ENCODE measurements at places on chromosomes 2 and 18.

- peaks cover 3% of the 10 kb centered on the region for H3K4me1 ChIP-seq
- no peaks in the 10 kb centered on the region for H3K36me3 ChIP-seq
- no peaks in the 10 kb centered on the region for H3K27me3 ChIP-seq
- DNase-seq: no peak
- no peak overlapping the region for H3K4me3 ChIP-seq
These were observed 96.6 kb downstream of the MBD2 start for GRCh38 chr18:54127759-54128378.

GRCh38 chr2:20608666-20609348, 42.1 kb downstream of the HS1BP3 start:
- H3K4me3 ChIP-seq: no peak overlapping the region
- H3K27ac ChIP-seq: no peak overlapping the region
- H3K36me3 ChIP-seq: no peaks in the 10 kb centered on the region
- DNase-seq: no peak

- no peak overlapping the region for H3K4me3 ChIP-seq
- no peaks in the 10 kb centered on the region for H3K36me3 ChIP-seq
- H3K27me3 ChIP-seq: no peaks in the 10 kb centered on the region
- no peak for DNase-seq
- no peaks in the 10 kb centered on the region for H3K4me1 ChIP-seq
- no peak overlapping the region for H3K27ac ChIP-seq
These were observed 247.9 kb upstream of the SYT4 start for GRCh38 chr18:43525169-43525568.

- H3K27ac ChIP-seq: no peak overlapping the region
- H3K4me1 ChIP-seq: peaks cover 18% of the 10 kb centered on the region
- no peak overlapping the region for H3K4me3 ChIP-seq
- H3K36me3 ChIP-seq: no peaks in the 10 kb centered on the region
These were observed 65.4 kb downstream of the ZCCHC2 start for GRCh38 chr18:62588217-62588616.

GRCh38 chr2:101429453-101429852, 42.1 kb upstream of the CREG2 start:
- no peaks in the 10 kb centered on the region for H3K4me1 ChIP-seq
- H3K4me3 ChIP-seq: no peak overlapping the region
- no peaks in the 10 kb centered on the region for H3K36me3 ChIP-seq

- no peaks in the 10 kb centered on the region for H3K36me3 ChIP-seq
- H3K4me3 ChIP-seq: no peak overlapping the region
- H3K27me3 ChIP-seq: peaks cover 40% of the 10 kb centered on the region
- no peaks in the 10 kb centered on the region for H3K4me1 ChIP-seq
- H3K27ac ChIP-seq: no peak overlapping the region
- no peak for DNase-seq
These were observed 941 bp downstream of the SKOR2 start for GRCh38 chr18:47250391-47251046.

- no peak overlapping the region for H3K4me3 ChIP-seq
- no peak for DNase-seq
- H3K36me3 ChIP-seq: no peaks in the 10 kb centered on the region
- no peaks in the 10 kb centered on the region for H3K4me1 ChIP-seq
- no peaks in the 10 kb centered on the region for H3K27me3 ChIP-seq
These were observed 680.9 kb downstream of the IRS1 start for GRCh38 chr2:226118471-226119429.

- no peak for DNase-seq
- no peaks in the 10 kb centered on the region for H3K36me3 ChIP-seq
- H3K27me3 ChIP-seq: no peaks in the 10 kb centered on the region
- no peak overlapping the region for H3K27ac ChIP-seq
These were observed 225.4 kb downstream of the MYCN start for GRCh38 chr2:16165518-16166326.

DNA sequence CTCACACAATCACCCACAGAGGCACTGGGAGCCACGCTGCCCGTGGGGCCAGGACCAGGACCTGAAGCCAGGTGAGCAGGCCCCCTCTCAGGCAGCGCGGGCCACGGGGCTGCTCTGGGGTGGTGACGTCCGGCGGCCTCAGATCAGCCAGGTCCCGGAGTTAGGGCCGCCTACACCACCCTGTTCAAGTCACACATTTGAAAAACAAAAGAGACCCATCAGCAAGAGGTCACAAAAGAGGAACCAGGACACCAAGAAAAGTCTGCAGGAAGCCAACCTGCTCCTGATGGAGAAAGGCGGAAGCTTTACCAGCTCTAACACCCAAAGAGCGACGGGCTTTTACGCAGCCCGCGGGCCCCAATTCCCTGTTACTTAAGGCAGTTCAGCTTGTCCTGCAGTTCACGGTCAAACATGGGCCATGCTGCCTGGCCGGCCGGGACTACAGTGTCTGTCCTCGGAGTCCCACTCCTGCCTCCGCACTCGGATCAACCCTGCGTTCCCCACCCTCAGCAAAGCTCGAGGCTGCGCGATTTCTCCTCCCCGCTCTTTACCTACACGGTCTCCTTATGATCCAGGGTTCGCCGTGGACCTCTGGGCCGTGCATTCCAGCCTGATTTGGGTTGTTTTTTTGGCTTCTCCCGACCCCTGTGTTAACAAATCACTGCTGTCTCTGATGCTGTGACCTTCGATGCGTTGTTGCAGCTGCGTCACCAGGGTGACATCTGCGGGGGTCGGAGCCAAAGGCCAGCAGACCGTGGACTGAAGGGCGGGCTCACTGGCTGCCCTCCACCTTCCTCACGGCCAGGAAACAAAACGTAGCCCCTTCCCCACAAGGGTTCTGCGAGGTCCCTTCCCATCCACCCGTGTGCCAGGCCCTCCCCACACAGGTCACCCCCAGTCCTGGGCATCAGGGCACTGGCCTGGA, 31.0 kb downstream of the SNORC start:
- H3K27ac ChIP-seq: no peak overlapping the region
- no peaks in the 10 kb centered on the region for H3K4me1 ChIP-seq
- H3K4me3 ChIP-seq: no peak overlapping the region
- H3K27me3 ChIP-seq: no peaks in the 10 kb centered on the region
- H3K36me3 ChIP-seq: no peaks in the 10 kb centered on the region

DNA sequence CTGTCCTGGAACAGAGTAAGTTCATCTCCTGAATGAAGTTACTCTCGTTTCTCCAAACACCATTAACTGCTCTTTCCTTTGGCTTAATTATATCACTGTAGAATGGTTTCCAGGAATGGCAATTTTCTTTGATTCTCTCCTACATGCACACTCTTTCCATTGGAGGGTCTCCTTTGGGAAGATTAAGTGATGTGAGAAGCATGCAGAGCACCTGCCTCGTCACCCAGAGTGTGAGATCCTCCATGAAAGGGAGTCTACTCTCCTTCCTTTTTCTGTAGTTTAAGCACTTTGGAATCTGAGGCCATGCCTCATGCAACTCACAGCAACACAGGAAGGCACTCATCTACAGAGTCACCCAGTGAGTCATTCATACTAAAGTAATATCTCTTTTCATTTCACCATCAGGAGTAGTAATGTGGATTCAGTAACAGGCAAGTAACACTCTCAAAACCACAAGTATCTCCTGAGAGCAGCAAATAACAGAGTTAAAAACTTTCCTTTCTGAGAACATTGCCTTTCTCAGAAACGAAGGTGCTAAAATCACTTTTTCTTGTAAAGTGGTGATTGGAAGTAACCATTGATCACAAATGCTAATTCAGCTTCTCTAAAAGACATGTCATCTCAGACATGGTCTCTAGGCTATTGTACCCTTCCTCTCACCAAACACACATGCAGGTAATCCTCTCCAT, 52.8 kb upstream of the IL1RL1 start:
- H3K4me1 ChIP-seq: no peaks in the 10 kb centered on the region
- H3K27ac ChIP-seq: no peak overlapping the region
- no peak overlapping the region for H3K4me3 ChIP-seq
- no peaks in the 10 kb centered on the region for H3K36me3 ChIP-seq

GRCh38 chr2:106638043-106638442, 150.9 kb downstream of the CD8B2 start:
- DNase-seq: no peak
- H3K4me3 ChIP-seq: no peak overlapping the region
- H3K27ac ChIP-seq: no peak overlapping the region
- no peaks in the 10 kb centered on the region for H3K36me3 ChIP-seq

DNA sequence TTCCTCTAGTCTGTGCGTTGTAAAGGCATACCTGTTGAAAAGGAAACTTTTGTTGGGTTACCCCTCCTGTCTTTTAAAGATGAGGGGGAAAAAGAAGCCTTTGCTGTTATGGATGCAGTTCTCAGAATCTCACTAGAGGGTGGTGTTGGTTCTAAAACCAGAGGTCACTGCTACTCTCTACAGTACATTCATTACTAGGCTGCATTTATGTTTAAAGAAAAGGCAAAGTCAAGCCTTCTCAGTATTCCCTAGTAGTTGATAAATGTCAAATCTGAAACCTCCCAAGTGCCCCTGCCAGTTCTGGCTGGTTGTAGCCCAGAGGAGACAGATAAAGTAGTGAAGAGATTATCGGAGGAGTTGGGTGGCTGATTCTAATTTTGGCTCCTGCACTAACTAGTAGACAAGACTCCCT, 1.4 kb upstream of the PLCL1 start:
- no peak overlapping the region for H3K27ac ChIP-seq
- H3K27me3 ChIP-seq: no peaks in the 10 kb centered on the region
- DNase-seq: no peak
- H3K4me3 ChIP-seq: no peak overlapping the region
- H3K4me1 ChIP-seq: peaks cover 11% of the 10 kb centered on the region
- H3K36me3 ChIP-seq: no peaks in the 10 kb centered on the region

DNA sequence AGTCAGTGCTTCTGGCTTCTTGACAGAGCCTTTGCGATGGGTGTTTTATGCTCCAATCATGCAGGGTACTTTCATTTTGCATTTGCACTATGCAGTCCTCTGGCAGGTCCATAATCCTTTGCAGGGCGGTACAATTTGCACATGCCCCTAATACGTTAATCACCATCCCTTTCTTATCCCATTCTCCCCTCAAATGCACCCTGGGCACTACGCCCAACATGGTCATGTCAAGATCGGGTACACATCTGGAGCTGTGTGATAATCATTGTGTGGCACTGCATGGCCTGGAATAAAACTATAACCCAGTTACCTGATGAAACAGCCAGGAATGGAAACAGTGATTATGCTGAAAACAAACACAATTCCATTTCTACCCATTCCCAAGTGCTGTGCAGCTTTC, 27.7 kb downstream of the LOXHD1 start:
- DNase-seq: no peak
- H3K4me3 ChIP-seq: no peak overlapping the region
- H3K27me3 ChIP-seq: no peaks in the 10 kb centered on the region
- no peaks in the 10 kb centered on the region for H3K4me1 ChIP-seq
- no peak overlapping the region for H3K27ac ChIP-seq

GRCh38 chr2:36392571-36393255, 37.1 kb downstream of the CRIM1 start:
- H3K27ac ChIP-seq: no peak overlapping the region
- no peaks in the 10 kb centered on the region for H3K4me1 ChIP-seq
- H3K36me3 ChIP-seq: no peaks in the 10 kb centered on the region
- H3K27me3 ChIP-seq: no peaks in the 10 kb centered on the region

DNA sequence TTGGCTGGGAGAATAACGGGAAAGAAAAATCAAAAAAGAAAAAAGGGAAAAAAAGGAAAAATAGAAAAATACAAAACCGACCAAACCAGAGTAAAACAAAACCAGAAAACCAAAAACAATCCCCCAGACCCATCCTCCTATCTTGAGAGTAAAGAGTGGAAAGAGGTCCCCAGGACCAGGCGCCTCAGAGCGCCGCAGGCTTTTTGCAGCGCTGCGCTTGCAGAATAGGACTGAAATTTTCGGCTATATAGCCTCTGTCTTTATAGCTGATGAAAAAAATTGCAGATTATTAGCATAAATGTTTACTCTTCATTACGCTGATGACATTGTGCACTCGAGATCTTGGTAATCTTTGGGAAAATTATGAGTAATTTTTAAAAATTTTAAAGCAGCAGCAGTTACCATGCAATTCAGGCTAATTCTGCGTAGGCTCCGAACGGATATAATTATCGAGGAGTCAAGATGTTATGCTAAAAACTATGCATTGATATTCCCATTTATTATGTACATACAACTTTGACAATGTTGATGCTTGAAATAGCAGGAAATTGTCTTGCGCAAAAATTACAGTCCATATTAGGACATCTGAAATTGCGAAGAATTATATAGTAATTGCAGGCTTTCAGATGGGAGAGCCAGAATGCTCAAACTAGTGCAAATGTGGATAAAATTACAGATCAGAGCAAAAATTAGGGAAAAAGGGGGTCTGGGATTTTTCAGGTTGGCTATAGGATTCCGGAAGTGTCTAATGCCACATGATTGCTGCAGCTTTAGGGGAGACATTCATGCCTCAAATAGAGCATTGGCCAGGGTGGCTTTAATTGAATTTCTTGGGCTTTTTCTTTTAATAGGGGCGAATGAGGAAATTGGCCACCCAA, 8.3 kb downstream of the DLX1 start:
- H3K4me3 ChIP-seq: no peak overlapping the region
- no peak overlapping the region for H3K27ac ChIP-seq
- no peaks in the 10 kb centered on the region for H3K36me3 ChIP-seq

GRCh38 chr2:234172066-234172465, 121.6 kb downstream of the SPP2 start:
- H3K27me3 ChIP-seq: no peaks in the 10 kb centered on the region
- H3K27ac ChIP-seq: no peak overlapping the region
- DNase-seq: no peak
- H3K36me3 ChIP-seq: no peaks in the 10 kb centered on the region
- H3K4me3 ChIP-seq: no peak overlapping the region

DNA sequence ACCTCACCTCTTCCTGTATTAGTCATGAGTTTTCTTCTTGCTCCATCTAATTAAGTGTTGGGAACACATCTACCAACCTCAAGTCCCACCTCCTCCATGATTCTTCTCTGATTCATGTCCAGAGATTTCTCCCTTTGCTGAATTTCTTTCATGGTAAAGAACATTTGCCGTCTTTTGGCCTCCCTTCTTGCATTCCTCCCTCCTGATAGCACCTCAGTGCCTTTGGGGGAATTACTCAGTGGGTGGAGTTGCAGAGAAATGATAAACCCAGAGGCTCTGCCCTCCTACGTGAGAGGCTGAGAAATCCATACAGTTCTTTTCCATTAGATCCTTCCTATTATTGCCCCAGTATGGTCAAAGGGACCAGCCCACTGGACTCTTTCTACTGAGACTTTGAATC, 651.9 kb downstream of the SLC4A3 start:
- no peaks in the 10 kb centered on the region for H3K27me3 ChIP-seq
- H3K4me1 ChIP-seq: no peaks in the 10 kb centered on the region
- H3K4me3 ChIP-seq: no peak overlapping the region
- H3K36me3 ChIP-seq: no peaks in the 10 kb centered on the region
- no peak for DNase-seq

DNA sequence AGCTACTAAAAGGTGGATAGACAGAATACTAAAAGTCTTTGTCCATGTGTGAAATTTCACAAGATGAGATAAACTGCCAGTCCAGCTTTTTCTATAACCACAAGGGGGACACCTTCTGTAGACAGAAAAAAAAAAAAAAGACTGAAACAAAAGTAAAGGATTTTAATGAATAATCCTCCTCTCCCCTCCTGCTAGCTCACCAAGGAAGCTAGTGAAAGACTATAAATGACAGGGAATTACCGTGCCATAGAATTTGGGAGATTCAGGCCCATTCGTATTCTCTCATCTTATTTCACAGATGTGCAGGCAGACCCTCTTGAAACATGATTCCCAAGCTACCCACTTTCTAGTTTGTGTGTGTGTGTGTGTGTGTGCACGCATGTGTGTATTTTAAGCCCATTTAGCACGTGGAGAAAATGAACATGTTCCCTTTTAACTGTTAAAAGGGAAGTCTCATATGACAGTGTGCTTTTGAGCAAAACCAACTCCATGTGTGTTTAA, 36.3 kb upstream of the SLC8A1 start:
- no peaks in the 10 kb centered on the region for H3K27me3 ChIP-seq
- H3K4me1 ChIP-seq: no peaks in the 10 kb centered on the region
- no peak overlapping the region for H3K4me3 ChIP-seq
- no peaks in the 10 kb centered on the region for H3K36me3 ChIP-seq

- DNase-seq: no peak
- no peak overlapping the region for H3K27ac ChIP-seq
- no peaks in the 10 kb centered on the region for H3K4me1 ChIP-seq
- no peak overlapping the region for H3K4me3 ChIP-seq
- H3K27me3 ChIP-seq: no peaks in the 10 kb centered on the region
These were observed 63.4 kb downstream of the TACR1 start for GRCh38 chr2:75135776-75136400.

Measured in effector memory CD4-positive, alpha-beta T cell (primary cell).